Stimulated activated CD4-positive, alpha-beta T cell treated with anti-CD3 and anti-CD28 coated beads, TNF-alpha, amount 100 ng/mL, for 1 hour (primary cell): ENCODE measurements at places on chromosomes 7 and 10.

GRCh38 chr10:129809431-129809830 is 154.6 kb downstream of the EBF3 start:
- no peak for DNase-seq

DNA sequence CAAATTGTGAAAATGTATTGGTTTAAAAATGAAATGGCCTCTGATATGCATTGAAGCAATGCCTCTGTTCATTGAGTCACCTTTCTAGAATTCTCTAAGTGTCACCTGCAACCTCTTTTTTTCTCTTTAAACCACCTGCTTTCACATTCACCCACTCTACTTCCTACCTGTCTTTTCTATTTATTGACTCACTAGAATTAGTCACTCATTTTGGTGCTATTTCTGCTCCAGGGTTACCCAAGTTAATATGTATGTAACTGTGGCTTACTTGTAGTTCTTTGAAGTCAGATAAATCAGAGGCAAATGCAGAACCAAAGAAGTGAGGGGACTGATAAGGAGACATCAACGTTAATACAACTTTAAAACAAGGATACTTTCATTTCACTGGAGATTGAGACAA is 674.7 kb downstream of the CCSER2 start:
- DNase-seq = no peak

GRCh38 chr10:84076047-84076388 is 63.3 kb upstream of the GHITM start:
- DNase-seq = no peak

DNA sequence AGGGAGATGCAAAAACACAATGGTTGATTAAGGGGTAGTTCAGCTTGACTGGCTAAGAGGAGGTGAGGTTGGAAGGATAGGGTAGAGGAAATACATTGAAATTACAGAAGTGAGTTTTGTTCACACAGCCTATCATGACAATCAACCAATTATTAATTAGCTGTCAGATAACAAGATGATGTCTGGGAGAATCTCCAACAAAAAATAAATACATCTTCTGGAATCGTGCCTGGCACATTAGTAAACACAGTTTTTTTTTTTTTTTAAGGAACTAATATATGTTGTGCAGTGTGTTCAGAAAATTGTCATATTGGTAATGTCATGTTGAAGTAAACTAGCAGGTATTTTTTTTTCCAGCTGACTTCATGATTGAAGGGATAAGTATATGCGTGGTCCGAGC is 171.8 kb downstream of the VTI1A start:
- no peak for DNase-seq

DNA sequence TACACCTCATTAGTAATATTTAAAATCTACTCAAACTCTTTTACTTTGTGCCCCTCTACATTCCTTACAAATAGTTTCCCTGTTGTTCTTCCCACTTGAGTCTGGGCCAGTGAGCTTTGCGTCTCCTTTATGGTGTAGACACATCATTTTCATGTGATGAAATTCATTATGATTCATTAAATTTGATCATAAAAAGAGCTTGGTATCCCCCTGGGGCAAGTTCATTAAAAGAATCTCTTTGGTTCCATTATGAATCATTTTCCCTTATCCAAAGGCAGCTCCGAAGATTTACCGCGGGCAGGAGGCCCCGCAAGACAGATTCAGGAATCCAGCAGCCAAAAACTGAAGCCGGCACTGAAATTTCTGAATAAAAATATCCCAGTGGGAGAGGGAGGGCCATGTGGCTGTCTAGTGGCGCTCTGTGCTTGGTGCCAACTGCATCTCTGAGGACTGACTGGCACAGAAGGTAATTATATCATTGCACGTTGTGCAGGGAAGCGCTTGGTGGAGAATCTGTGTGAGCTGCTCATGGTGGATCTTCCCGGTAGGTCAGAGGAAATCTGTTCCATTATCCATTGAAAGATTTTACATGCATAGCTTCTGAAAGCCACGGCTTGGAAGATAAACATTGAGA is 151.4 kb upstream of the PITRM1 start:
- no peak for DNase-seq

DNA sequence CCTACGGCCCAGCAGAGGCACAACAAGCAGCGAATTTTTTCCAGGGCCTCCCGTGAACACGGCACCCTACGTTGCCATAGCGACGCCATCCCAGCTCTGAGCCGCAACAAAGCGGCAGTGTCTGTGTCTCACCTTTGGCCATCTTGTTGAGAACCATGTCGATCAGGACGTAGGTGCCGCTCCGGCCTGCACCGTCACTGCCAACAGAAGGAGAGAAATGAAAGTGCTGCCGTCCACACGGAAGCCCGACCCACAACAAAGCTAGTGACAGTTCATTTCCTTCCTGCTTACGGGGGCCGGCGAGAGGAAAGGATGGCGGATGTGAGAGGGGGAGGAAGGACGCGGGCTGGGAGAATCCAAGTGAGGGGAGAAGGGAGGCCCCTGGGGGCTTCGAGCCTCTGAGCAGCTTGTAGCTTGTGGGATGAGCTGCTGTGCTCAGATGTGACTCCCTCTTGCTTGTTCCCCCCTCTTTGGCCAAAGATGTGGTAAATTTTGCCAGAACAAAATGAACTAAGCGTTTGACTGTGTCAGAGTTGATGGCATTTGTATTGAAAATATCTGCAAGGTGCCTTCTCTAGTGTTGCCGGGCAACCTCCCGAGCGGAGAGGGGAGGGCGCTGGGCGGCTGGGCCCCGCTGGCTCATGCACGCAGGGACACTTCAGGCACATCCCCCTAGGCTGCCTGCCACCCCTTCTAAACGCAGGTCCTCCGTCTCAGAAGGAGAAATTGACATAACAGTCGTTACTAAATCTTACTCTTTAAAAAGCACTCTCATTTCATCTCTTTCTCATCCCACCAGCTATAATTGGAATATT is 232.2 kb downstream of the DNAJB6 start:
- peak; percentile 21 for DNase-seq

DNA sequence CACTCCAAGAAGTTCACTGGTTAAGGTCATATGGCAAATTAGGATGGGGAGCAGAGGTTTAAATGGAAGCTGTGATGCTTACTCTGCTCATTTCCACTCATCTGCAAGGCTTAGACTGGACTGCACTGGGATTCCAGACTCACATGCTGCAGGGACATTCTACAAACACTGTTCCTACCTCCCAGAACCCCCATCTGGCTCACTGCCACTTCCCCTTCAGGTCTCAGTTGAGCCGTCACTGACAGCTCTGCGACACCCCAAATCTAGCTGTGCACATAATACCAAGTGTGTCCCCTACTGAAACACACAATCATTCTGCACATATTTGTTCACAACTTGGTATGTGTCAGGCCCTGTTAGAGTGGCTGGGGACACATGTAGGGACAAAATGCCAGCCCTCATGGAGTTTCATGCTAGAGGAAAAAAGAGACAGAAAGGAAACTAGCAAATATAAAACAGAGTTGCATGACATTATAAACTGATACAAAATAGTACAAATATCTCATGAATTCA is 5.4 kb downstream of the PRKCQ start:
- DNase-seq = no peak

DNA sequence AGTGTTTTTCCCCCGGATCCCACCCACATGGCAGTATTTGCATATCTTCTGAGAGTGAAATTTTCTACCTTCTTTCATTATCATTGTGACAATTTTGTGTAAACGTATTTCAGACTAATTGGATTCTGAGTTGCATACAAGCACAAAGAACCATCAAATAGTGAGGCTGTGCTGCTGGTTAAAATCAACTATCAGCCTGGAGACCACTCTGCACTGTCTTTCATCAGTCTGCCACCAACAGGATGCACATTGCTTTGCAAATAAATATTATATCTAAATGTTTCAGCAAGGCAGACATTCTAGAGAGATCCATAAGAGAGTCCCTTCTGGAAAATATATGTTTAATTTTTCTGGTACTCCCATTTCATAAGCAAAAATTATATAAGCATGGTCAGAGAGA is 851.8 kb downstream of the XPNPEP1 start:
- DNase-seq = no peak

- DNase-seq = no peak
Measured at GRCh38 chr7:25861601-25862260, 290.3 kb upstream of the NFE2L3 start.

DNA sequence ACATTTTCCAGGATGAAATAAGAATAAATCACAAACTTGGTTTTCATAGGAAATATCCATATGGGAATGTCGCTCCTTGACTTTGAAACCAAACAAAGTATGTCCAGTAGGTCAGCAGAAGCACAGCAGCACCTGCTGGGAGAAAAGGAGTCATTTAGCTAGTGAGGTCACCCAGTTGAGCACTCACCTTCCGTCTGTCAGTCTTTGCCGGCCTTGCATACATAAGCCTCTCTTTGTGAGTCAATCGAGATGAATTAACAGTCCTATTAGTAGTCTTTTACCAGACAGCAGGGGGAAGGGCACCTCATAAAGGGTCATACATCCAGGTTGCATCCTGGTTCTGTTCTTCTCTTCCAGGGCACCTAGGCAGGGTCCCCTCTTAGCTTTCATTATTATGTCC is 232.5 kb upstream of the FZD1 start:
- DNase-seq = no peak

DNA sequence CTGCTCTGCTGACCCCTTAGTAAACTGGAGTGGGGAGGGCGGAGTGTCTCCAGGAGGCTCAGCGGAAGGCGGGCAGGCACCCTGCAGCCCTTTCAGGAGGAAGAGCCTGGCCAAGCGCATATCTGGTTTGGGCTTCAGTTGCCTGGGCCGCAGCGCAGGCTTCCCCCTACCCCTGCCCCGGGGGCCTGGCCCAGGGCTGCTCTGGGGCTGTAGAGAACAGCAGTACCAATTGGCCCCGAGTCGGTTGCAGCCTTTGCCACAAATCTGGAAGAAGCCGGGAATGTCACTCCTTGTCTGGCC is 28.1 kb upstream of the JAKMIP3 start:
- DNase-seq = no peak

GRCh38 chr10:77493239-77493806 is 144.3 kb downstream of the KCNMA1 start:
- DNase-seq = no peak

DNA sequence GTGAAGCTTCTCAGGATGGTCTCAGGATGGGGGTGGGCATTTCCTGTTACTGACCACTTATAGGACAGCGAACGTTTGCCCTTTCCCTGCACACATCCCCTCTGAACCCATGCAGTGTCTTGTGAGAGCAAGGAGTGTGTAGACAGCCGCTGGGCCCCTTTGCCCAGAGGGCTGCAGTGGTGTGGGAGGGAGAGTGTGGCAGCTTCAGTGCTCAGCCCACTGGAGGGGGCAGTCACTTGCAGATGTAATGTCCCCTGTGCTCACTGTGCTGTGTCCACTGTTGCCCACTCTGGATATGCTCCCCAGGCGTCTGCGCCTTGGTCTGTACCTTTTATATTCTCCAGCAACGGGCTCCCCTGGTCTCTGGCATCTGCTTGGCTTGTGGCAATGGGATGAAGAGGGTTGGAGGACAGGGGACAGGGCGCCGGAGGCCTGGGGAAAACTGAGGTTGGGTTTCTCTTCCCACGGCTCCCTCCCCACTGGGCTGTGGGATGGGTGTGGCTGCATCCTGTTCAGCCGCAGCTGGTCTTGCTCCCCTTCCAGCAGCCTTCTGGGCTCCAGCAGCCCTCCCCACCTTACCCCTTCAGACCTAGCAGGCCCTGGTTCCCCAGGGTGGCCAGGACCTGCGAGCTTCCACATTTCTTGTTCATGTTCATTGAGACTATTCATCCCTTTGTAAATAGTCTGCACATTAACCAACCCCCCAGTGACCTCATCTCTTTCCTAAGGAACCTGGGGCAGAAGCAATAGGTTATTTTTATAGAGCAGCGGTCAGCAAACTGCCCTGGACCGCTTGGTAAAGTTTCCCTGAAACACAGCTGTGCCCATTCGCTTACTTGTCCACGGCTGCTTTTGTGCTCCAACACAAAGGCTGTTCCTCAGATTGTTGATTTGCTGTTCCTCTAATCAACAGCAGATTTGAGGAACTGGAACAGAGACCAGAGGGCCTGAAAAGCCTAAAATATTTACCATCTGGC is 6.1 kb downstream of the ZNF789 start:
- no peak for DNase-seq

DNA sequence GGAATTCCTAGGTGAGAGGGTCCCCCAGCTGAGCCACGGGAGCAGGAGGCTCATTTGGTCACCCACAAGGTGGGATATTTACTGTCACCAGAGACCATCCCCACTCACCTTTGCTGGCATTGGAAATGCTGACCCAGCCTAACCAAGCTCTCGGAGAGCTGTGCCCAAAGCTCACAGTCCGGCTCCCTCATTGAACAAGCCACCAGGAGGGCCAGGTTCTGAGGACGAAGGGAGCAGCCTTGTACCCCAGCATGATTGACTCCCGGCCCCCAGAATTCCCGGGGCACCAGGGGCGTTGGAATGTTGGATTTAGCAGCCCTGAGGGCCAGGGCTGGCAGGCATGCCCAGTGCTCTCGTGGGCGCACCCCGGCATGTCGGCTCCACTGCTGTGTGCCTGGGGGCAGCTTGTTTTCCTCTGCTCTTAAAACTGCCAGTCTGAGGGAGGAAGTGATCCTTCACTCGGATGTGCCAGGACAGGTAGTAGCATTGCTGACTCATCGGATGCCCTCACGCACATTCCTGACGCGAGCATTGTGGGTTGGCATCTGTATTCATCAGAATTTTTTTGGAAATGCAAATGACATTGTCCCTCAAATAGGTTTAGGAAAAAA is 23.3 kb downstream of the CLIP2 start:
- no peak for DNase-seq

DNA sequence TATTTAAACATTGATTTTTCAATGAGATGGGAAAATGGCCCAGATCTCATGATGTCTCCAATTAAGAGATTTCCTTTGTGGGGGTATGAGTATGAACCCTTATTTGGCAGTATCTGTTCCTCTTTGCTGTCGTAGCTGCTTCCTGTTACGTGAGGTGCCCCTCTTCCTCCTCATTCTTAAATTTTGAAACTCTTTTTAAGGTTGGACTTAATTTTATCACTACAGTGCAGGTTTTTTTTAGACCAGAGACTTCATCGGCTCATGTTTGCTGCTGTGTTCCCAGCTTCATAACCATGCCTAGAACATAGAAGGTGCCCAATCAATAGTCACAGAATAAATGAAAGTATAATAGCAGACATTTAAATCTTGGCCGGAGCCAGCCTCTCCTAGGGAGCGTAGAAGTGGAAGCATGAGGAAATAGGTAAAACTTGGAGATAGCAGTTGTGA is 2.4 kb downstream of the MIOS start:
- no peak for DNase-seq

- no peak for DNase-seq
Measured at GRCh38 chr10:13973742-13974141, 357.0 kb downstream of the FRMD4A start.

- DNase-seq = no peak
Measured at GRCh38 chr7:117146511-117146910, 176.3 kb downstream of the WNT2 start.

DNA sequence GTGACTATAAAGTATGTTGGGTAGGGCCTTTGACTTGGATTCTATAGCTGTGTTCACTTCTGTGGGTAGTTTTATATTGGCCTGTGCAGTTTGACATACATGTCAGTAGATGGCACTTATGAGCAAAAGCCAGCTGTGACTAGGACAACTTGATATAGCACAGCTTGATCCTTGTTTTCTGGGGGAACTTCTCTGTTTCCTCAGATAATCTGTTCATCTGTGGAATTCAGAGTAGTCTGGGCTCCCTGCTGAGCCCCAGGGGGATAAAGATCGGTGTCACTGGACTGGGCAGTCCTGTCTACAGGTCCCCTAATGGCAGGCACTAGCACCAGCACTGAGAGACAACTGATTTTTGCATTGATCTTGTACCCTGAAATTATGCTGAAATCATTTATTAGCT is 25.4 kb downstream of the CYP2C9 start:
- DNase-seq = no peak
